ENCODE measurements at places on chromosomes 5 and 9.
A peak's percentile ranks its signal among the peaks of the same experiment; 100 is the strongest.

DNA sequence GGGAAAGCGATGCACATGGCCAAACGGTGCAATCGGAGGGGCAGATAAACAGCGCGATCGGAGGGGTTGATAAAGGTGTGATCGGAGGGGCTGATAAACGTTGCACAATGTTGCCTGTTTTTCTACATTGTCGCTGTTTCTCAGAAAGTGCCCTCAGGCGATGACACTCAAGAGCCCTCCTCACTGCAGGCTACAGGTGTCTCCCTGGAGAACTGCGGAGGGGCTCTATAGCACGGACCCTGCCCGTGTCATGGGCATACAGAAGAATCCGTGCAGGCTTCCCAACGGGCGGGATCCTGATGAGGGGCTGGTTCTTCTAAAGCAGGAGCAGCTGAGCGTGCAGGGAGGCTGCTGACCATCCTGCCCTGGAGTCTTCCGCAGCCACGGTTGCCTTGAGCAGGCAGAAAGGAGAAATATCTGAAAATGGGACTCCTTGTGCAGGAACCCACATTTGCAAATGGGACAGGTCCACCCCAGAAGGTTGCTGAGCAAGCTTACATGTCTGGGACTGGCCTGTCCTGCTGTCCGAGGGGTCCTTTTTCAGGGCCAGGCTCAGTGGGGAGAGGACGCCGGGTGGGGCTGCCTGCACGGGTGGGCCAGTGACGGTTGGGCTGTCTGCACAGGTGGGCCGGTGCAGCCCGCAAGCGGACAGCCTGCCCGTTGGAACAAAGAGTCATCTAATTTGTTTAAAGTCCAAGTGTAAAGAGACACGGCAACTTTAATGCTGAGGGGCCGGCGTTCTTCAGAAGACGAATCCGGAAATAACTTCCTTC is 25.1 kb upstream of the LPCAT1 start:
- no peak for DNase-seq

DNA sequence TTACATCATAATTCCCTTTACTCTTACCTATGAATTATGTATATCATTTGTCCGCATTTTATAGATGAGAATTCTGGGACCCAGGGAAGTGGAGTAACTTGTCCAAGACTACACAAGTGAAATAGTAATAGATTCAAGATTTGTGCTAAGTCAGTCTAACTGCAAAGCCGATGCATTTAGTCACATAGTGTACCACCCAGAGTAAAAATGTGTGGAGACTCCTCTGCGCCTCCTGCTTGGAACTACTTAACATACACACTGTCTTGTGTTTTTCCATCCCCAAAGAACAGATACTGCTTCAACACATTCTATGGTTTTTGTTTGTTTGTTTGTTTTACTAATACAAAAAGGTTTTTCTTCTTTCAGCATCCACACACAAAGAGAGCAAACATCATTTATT is 729.8 kb downstream of the PRELID2 start:
- DNase-seq, result no peak

DNA sequence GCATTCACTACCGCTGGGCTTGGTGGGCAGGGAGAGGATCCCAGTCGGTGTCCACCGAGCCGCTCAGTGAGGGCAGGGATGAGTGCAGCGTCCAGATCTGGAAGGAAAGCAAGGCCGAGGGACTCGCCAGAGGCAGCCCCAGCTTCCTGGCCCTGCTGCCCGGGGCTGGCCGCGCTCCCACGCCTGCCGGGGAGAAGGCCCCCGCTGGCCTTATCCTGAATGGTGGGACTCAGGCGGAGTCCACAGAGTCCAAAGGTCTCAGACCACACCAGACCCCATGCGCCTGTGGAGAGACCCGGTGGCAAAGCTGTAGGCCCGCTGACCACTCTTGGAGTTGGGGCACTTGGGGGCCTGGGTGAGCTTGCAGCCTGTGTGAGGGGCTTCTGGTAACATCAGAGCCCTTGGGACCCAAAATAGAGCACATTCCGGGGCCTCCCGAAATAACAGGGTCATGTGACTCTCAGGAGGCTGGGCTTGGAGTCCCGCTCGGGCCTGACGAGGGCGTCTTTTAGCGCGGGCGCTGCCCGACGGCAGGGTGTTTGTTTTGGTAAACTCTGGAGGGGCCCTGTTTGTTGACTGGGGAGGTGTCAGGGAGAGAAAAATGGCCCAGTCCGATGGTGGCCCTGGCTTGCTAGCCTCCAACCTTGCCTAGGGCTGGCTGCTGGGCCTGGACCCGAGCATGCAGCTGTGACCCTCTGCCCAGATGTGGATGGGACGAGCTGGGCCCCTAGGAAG is 2.8 kb downstream of the RXRA start:
- DNase-seq, result no peak

DNA sequence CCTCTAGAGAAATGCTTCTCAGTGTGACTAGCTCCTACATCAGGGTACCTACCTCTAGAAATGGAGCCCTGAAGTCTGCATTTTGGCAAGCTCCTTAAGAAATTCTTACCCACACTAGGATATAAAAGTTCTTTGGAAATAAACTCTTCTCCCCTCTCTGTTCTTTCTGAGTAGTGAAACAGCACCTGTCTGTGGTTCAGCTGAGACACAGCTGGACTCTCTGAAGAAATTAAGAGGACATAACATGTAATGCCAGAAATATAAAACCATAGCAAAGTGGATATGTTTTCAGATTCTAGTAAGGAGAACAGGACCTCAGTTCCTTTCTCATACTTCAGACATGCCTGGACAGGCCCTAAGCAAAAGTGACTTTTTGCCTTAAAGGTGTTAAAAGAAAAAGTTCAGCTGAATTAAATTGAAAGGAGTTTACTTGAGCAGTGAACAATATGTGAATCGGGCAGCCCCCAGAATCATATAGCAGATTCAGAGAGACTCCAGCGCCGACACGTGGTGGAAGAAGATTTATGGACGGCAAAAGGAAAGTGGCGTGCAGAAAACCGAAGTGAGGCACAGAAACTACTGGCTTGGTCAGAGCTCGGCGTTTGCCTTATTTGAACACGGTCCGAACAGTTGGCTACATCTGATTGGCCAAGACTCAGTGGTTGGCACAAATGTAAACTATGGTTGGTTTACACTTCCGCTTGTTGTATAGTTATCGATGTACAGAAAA is 64.5 kb downstream of the PRKACG start:
- peak; percentile 79 for DNase-seq

DNA sequence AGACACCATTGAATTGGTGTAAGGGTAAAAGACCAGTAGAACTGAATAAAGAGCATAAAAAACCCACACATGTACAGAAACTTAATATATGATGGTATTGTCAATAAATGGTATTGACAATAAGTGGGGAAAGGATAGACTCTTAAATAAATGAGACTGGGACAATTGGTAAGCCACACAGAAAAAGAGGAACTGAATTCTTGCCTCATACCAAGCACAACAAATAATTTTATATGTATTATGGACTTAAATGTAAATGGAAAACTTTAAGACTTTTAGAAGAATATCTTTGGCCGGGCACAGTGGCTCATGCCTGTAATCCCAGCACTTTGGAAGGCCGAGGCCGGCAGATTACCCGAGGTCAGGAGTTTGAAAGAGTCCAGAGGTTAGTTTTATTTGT is 37.9 kb upstream of the PPP2CA start:
- no peak for DNase-seq

GRCh38 chr9:19598722-19599121 is 189.9 kb downstream of the ACER2 start:
- no peak for DNase-seq

DNA sequence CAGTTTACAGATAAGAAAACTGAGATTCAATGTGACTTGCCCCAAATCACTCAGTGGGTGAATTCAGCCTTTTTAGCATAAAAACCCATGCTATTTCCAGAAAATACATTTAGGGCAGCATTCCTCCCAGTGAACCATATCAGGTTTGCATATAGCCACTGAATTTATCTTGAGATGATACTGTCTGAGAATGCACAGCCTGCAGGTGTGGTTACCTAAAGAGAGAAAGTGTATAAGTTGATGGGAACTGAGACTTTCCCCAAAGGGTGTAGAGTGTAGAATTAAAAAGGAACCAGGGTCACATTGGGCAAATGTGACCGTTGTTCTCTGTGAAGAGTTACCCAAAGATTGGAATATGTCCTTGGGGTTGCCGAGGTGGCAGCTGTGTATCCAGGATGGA is 100.0 kb upstream of the PIK3R1 start:
- no peak for DNase-seq

- DNase-seq, result no peak
These were observed 4.1 kb upstream of the HDHD3 start for GRCh38 chr9:113380869-113381378.

DNA sequence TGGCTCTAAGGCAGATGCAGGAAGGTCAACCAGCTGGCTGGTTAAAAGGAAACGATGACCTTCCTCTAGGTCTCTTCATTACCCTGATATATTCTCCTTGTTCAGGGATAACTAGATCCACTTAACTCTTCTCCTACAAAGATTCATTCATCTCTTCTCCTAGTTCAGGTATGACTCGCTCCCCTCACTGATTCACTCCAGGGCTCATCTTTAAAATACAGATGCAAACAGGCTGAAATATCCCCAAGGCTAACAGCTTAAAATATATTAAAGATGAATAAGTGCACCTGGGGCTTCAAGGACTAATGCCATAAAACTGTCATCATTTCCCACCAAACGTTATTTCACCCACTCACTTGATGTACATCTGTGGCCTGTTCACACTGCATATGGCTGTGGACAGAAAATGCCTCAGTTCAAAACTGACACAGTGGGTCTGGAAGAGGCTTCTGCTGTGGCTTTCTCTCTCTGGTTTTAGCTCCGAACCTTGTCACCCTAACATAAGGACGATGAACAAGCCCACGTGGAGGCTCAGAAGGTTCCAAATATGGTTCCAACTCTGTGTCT is 366.9 kb downstream of the DEPDC1B start:
- DNase-seq, result no peak

DNA sequence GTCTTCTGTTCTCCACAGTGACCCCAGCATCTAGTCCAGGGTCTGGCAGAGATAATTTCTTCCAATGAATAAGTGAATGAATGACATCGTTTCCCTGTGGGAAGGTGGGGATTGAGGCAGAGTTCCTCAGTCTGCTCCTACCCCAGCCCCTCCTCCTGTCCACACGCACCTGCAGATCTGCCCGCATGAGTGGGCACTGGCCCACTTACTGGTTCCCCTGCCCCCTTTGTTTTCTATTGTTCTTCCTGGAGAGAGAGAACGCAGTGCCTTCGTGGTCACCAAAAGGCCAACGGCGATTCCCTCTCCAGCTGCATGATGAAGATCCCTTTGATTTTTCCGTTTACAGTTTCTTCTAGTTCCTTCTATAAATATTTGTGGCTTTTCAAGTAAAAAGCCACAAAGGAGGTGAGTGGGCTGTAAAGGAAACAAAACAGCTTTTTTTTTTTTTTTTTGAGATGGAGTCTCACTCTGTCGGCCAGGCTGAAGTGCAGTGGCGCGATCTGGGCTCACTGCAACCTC is 5.8 kb upstream of the FPGS start:
- no peak for DNase-seq

- peak; percentile 85 for DNase-seq
These were observed 1111.8 kb downstream of the TAF11L14 start for GRCh38 chr5:18745988-18746615.

- peak; percentile 99 for DNase-seq
These were observed at the start of gene SPAG8 for GRCh38 chr9:35812025-35812602. TSS of gene SPAG8 (minus strand) at chr9:35812262. CDS start at chr9:35812147, 115 bp downstream.

GRCh38 chr5:64213011-64213410 is 47.4 kb downstream of the RNF180 start:
- no peak for DNase-seq

DNA sequence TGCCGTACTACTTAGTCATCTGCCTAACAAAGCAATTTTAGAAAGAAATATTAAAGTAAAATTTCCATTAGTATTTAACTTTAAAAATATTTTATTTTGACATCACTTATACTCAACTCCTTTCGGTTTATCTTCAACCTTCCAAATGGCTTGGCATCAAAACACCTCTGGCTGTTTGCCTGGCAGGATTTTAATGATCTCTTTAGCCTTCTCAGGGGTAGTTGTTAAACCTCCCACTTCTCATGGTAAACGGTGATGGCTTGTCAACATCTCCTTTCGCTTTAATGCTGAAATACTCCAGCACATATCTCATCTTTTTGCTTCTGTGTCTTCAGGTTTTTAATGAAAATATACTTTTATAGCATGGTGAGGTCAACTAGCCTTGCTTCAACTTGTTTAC is 747.1 kb downstream of the CETN3 start:
- DNase-seq, result no peak

- DNase-seq, result no peak
These were observed 59.8 kb upstream of the NFIB start for GRCh38 chr9:14373706-14374105.

DNA sequence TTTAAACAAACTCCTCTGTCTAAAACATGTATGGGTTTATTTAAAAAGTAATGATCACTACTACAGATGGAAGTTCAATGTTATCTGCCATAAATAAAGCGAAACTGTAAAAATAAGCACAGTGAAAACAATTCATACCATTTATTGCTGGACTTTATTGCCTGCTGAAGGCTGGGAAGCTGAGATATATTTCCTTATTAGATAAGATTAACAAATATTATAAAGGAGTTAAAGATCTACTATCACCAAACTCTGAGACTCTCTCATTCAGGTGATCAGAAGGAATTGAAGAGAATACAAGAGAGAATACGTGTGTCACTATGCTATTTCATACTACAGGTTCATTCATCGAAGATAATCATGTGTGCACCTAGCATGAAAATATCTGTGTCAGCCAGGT is 190.9 kb upstream of the ATP10B start:
- DNase-seq, result no peak

DNA sequence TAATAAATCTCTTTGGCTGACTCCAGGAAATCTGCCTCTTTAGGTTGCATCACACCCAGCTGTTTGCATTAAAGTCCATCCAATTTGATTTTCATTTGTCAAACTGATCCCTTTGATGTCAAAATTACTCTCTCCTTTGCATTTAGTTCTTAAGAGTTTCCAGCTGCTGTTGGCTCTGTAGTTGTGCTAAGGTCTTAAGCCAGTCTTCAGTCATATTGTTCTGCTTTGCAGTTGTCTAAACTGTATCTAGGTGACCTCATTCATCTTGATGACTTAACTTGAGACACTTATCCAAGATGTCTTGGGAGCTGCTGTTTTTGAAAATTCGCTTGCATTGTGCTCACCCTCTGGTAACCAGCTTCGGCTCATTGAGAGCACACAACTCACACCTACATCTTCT is 386.9 kb upstream of the TLE4 start:
- DNase-seq, result no peak

- no peak for DNase-seq
These were observed 51.2 kb downstream of the PARP8 start for GRCh38 chr5:50717651-50718050.

GRCh38 chr9:25702536-25702935 is 24.3 kb upstream of the TUSC1 start:
- DNase-seq, result no peak

DNA sequence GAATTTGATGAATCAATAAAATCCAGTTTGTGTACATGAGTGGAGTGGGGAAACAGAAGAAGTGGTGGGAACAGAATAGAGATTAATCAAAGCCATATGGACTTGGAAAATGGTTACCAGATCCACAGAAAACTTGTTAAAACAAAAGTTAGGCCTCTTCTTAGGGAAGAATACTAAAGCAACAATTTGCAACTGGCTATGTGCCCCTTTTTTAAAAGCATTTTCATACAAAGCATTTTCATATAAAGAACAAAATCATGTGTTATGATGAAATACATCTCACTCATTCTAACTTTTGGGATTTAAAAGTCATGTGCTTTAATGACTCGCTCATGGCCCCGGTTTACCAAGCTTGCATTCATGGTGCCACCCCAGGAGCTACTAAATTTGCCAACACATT is 276.9 kb downstream of the EFNA5 start:
- DNase-seq, result no peak

GRCh38 chr5:111255169-111255568 is 31.0 kb downstream of the CAMK4 start:
- no peak for DNase-seq

- DNase-seq, result no peak
These were observed 28.6 kb downstream of the LAMC3 start for GRCh38 chr9:131037335-131038255.

- DNase-seq, result no peak
These were observed 223.4 kb downstream of the PARP8 start for GRCh38 chr5:50889790-50890189.
